ENCODE measurements at places on chromosomes 2 and 18. TPM values are rescaled to one million over a fixed set of nuclear protein-coding genes. Genes with fewer than 3 reads are reported as not detected.

DNA sequence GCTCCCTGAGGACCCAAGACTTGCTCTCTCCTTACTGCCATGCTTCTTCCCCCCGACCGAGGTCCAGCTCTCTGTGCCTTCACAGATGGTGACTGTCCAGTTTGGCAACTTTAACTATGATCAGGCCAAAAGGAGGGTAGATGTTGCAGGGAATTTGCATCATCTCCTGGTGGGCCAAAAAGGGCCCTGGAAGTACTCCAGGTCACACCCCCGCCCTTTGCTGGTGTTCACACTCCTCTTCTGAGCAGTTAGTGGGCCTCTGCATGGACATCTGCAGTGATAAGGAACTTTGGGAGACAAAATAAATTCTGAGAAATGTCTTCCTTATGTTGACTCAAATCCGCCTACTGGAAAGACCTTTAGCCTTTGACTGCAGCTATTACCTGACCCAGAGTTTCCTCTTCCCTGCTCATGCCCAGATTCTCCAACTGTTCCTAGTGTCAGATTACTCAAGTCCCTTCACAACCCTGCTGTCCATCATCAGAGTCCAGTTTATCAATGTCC lies 234.4 kb downstream of the LOXHD1 start:
- H3K36me3 ChIP-seq, result no peaks in the 10 kb centered on the region
- H3K4me1 ChIP-seq, result no peaks in the 10 kb centered on the region
- no peak for DNase-seq
- no peaks in the 10 kb centered on the region for H3K27me3 ChIP-seq
- no peak overlapping the region for H3K27ac ChIP-seq

LDLRAD4 gene
- 26.8 TPM for total RNA-seq

- no peaks in the 10 kb centered on the region for H3K36me3 ChIP-seq
- H3K4me1 ChIP-seq, result no peaks in the 10 kb centered on the region
- DNase-seq, result no peak
- H3K27me3 ChIP-seq, result no peaks in the 10 kb centered on the region
Observed at GRCh38 chr2:46651363-46652099, 172.2 kb downstream of the TMEM247 start.

RESP18 gene
- not detected for total RNA-seq

CRYGC gene
- not detected for total RNA-seq

GRCh38 chr2:181072486-181073235 lies 92.3 kb downstream of the UBE2E3 start:
- no peak overlapping the region for H3K27ac ChIP-seq
- H3K27me3 ChIP-seq, result no peaks in the 10 kb centered on the region
- no peak for DNase-seq
- H3K4me3 ChIP-seq, result no peak overlapping the region
- no peaks in the 10 kb centered on the region for H3K4me1 ChIP-seq

CCDC85A gene
- total RNA-seq, result 4.5 TPM

Data from tibial nerve (tissue), 4 donors.